ENCODE measurements at places on chromosomes 3 and 15.

DNA sequence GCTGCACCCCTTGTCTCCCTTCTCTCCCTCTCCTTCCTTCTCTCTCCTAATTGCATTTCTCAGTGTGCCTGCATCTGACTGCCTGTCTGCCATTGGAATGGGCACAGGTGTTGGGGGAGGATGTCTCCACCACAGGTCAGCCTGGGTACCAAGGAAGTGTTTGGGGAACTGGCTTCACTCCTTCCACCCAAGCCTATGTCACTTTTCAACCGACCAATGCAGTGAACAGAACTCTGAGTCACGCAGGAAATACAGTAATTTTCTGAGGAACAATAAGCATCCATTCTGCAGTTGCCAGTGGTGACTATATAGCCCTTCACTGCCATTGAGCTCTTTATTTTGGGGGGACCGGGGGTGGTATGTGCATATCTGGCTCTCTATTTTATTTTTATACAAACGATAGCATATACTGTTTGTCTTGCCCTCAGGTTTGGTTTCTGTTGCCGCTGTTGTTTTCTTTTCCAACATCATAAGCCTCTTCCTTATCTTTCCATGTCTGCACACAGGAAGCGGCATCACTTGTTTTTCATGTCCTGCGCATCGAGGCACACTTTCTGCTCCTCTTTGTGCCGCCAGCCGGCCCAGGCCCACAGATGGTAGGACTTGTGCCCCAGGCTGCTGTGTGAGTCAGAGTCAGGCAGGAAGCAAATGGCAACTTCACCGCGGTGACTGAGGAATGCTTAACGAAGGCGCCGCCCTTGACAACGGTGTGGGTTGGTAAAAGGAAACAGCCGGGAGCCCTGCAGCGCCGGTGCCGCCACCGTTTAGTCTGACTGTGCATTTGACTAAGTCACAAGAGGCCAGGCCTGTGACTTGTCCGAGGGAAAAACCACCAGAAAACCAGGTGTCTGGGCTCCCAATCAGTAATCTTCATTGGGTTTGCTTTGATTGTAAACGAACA lies 21.1 kb upstream of the CDCP1 start:
- DNase-seq: peak; percentile 80

DNA sequence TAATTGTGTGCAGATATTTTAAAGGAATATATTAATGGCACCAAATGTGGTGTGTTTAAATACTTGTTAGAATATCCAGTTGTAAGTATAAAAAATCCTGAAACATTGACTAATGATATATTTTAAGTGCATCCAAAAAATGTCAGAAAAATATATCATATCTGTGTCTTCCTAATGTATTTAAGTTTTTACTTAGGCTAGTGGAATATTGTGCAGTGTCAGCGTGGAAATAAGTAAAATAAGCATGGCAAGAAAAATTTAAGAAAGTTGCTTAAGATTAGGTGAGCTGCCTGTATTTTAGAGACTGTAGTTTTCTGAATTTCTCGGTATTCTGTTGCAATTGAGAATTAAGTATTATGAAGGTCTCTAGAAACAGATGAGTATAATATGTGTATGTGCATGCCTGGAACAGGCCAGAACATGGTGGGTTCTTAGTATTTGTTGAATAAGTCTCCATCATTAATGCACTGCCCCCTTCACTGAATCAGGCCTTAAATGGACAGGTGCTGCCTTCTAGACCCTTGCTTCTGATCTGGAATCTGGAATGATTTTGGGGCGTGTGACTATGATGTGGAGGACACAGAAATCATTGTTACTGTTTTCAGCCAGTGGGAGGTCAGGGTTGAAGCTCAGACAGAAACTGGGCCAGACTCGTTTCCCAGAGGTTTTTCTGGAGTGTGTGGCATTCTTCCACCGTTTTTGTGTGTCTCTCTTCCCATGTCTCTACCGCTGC lies 86.1 kb downstream of the TRAK1 start:
- DNase-seq: no peak

GRCh38 chr15:52284164-52284563 lies 11.4 kb downstream of the MYO5C start:
- DNase-seq: no peak

- DNase-seq: no peak
Measured at GRCh38 chr3:168859574-168859973, 763.9 kb upstream of the GOLIM4 start.

- DNase-seq: no peak
Measured at GRCh38 chr3:58157700-58158099, 53.1 kb downstream of the DNASE1L3 start.

GRCh38 chr15:73674587-73674986 lies 9.6 kb upstream of the CD276 start:
- no peak for DNase-seq

DNA sequence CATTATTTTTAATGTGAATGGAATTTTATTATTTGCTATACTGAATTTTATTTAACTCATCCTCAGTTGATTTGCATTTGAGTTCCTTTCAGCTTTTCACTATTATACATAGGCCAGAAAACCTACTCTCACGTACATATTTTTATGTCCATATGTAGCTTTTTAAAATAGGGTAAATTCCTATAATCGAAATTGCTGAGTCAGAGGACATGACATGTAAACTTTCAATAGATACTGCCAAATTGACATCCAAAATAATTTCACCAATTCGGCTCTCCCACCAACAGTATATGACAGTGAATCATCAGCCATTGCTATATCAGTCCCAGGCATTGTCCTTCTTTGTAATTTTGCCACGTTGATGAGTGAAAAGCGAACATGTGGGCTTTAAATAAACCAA lies 222.5 kb downstream of the SQOR start:
- DNase-seq: no peak

GRCh38 chr3:133949438-133949837 lies 53.8 kb upstream of the RAB6B start:
- no peak for DNase-seq

- DNase-seq: peak; percentile 28
Measured at GRCh38 chr3:108494906-108495531, 15.4 kb downstream of the MYH15 start.

Data from SK-N-SH (cell line).